Anterior cingulate cortex (tissue), 58 donors: ENCODE measurements at places on chromosomes 4 and X.

GRCh38 chr4:134636338-134637051 is 434.9 kb upstream of the PABPC4L start:
- DNase-seq, result no peak

- no peak for DNase-seq
Measured at GRCh38 chr4:161182913-161183312, 980.9 kb downstream of the FSTL5 start.

DNA sequence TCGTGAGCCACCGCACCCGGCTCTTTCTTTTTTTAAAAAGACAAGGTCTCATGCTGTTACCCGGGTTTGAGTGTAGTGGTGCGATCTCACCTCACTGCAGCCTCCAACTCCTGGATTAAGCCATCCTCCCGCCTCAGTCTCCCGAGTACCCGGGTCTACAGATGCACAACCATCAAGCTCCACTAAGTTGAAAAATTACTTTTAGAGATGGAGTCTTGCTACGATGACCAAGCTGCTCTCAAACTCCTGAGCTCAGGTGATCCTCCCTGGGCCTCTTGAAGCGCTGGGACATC is 2.0 kb downstream of the SLC25A6 start:
- no peak for DNase-seq

GRCh38 chr4:6272863-6273660 is 3.4 kb downstream of the WFS1 start:
- DNase-seq, result no peak

DNA sequence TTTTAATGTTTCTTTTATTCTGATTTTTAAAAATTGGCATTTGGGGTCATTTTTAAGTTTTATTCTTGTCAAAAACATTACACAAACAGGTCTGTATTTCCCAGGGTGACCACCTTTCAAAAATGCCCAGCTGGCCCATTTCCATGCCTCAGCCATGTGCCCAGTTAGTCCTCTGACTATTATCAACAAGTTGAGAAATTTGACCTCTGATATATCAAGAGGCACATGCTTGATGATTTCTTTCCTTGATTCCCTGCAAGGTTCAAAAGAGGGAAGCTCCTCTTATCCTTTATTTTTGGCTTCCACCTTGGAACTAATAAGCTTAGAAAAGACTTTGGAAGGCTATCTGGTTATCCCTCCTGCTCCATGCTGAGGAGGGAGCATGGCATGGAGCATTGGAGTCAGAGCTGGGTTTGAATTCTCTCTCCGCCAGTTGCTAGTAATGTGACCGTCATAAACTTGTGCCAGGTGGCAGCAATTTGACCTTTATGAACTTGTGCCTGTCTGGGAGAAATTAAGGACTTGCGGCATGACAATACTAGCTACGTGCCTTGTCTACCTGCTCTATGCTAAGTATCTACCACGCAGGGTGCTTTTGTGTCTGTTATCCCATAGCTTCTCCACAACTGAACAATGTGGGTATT is 122.4 kb upstream of the SLC4A4 start:
- no peak for DNase-seq

- no peak for DNase-seq
Measured at GRCh38 chr4:19497705-19498104, 754.0 kb upstream of the SLIT2 start.

- no peak for DNase-seq
Measured at GRCh38 chr4:88722276-88722780, 24.7 kb upstream of the NAP1L5 start.
